ENCODE measurements at places on chromosomes 12 and 14.

DNA sequence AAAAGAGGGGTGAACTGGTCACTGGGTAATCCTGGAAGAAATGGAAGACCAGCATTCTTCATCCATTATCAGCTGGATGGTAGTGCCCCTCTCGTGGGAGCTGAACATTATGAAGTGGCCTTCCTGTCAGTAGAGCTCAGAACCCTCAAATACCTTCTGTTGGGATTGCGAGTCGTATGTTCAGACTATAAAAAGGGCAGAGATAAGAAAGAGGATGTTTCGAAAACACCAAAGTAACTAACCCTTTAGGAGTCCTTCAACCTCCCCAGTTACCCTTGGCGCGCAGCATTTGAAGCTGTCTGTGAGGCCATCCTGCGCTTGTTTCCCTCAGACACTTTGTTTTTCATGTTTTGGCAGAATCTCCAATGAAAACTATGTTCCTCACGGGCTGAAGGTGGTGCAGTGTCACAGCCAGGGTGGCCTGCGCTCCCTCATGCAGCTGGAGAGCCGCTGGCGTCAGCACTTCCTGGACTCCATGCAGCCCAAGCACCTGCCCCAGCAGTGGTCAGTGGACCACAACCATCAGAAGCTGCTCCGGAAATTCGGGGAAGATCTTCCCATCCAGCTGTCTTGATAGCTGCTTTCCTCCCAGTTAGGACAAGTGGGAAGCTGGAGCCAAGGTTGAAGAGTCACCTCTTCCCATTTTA is 19.3 kb upstream of the GALNT16 start:
- DNase-seq, result no peak

DNA sequence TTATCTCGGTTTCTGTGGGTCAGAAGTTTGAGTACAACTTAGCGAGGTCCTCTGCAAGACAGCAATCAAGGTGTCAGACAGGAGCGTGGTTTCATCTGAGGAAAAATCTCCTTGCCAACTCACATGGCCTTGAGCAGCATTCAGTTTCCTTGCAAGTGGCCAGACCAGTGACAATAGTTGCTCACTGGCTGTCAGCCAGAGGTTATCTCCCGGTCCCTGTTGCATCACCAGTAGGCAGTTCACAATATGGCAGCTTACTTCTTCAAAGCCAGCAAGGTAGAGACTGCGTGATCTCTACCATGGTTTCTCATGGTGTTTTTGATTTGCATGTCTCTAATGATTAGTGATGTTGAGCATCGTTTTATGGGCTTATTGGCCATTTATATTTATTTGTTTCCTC is 143.8 kb upstream of the DAAM1 start:
- no peak for DNase-seq

- DNase-seq, result no peak
Observed at GRCh38 chr12:1300460-1300859, 293.9 kb downstream of the FBXL14 start.

- DNase-seq, result no peak
Observed at GRCh38 chr12:3262470-3262869, 185.3 kb downstream of the TSPAN9 start.

- no peak for DNase-seq
Observed at GRCh38 chr14:65500075-65500474, 87.5 kb downstream of the FUT8 start.

DNA sequence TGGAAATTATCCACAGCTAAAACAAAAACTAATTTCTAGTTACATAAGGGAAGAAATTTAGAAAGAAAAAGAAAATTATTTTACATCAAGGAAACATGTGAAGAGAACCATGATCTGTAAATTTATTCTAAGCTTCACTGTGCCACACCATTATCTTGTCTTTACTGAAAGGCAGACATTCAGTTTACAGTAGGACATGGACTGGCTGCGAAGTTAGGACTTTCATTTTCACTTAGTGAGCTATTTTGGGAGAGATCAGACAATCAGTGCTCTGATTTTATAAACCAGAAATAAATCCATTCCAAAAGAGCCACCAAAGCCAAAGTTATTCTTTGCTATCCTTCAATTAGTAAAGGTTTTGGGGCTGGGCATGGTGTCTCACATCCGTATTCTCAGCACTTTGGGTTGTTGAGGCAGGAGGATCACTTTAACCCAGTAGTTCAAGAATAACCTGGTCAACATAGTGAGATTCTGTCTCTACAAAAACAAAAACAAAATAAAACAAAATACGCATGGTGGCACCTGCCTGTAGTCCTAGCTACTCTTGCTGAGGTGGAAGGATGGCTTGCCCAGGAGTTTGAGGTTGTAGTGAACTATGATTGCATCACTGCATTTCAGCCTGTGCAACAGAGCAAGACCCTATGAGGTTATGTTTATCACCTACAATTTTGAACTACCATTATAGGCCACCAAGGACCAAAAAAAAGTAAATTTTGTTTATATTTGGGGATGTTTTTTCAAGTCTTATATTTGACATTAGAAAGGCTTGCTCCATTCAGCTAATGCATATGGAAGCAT is 1084.8 kb upstream of the ATXN7L3B start:
- no peak for DNase-seq

GRCh38 chr12:25131270-25131669 is 63.7 kb downstream of the DNAI7 start:
- DNase-seq, result no peak

GRCh38 chr12:130428116-130428515 is 90.4 kb downstream of the PIWIL1 start:
- DNase-seq, result no peak

GRCh38 chr12:96906498-96906848 is 584 bp upstream of the NEDD1 start:
- DNase-seq, result no peak

DNA sequence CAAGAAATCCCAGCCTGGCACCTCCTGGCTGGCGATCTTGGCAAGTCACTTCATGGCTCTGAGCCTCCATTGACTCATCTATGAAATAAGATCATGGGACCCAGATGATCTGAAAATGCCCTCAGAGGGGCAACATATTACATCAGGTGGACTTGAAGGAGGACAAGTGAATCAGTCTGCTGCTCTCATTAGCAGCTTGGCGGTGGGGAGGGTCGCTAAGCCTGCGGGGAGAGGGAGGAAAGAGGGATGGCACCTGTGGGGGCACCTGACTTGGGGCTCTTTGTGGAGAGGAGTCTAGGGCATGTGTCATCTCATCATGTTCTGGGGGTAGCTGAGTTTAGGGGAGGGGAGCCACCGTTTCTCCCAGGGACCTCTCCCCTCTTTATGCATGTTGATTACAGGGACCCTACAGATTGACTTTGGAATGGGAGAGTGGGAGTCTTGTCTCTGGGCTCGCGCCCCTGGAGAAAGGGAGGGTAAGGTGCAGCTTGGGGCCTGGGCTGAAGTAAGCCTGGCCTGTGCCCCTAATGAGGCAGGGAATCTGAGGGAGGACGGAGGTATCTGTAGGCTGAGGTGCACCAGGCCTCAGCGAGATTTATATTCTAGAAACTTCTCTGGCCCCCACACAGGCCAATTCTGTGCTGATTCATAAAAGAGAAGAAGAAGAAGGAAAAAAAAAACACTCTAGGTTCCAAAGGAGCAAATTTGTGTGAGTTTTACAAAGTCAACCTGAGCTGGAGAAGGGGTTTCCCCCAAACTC is 29.3 kb upstream of the BATF start:
- no peak for DNase-seq

DNA sequence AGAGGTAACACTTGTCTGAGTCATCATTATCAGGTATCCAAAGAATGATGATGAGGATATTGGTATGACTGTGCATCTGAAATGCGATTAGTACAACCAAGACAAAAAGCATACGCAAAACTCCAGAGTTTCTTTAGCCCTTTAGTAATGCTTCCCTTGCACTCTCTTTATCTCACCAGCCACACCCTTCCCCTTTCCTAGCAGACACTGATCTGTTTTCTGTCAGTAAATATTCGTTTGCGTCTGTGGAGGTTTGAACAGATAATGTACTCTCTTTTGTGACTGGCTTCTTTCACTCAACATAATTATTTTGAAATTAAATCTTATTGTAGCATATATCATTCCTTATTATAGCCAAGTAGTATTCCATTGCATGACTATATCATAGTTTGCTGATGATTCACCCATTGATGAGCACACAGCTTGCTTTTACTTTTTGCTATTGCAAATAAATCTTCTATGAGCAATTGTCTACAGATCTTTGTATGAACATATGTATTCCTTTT is 775.7 kb downstream of the SLC6A15 start:
- no peak for DNase-seq

- no peak for DNase-seq
Observed at GRCh38 chr12:114850661-114851275, 166.8 kb upstream of the TBX3 start.

- no peak for DNase-seq
Observed at GRCh38 chr14:61471297-61472005, 150.1 kb downstream of the PRKCH start.

DNA sequence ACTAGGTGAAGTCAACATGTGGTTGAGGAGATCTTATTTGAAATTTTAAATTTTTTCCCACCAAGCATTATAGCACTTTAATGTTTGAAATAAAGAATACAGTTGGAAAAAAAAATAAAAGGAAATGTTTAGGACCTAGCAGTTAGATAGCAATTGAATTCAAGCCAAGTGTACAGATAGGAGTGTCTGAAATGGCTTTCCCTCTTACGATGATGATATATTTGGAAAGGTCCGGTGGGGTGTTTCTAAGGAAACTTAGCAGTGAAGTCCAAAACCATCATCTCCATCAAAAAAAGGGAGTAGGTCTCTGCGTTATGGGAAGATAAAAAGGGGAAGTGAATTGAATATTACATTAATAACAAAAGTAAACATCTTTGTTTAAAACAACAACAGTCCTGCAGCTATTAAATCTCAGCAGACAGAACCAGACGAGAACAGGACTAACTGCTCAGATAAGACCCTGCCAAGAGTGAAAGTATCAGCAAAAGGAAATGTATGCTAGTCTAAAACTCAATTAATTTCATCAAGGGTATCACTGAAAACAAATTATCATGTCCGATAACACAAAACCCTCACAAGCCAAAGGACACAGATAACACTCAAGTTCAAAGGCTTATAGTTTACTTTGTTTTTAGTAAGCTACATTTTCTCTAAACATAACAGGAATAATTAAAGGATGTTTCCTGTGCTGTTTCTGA is 242.0 kb downstream of the BMP4 start:
- no peak for DNase-seq

DNA sequence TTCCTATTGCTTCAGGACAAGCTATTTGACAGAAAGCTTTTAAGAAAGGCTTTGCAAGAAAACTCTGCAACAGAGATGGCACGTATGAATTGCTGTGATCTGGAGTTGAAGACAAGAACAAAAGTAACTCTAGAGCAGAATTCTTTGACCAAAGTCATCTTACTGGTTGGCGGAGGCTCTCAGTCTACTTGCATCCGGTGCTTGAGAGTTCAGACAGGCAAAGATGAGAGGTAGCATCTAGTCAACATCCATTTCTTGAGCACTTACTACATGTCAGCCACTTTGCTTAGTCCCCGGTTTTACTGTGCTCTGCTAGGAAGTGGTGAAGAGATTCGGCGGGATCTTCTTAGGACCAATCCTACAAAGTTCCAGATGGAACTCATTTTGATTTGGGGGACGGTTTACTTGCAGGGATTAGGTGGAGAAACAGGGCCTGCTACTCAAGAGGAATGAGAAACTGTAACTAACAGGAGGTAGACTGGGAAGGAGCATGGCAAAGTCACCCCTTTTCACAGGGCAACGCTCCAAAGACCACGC is 404 bp upstream of the CCDC91 start:
- DNase-seq, result no peak

DNA sequence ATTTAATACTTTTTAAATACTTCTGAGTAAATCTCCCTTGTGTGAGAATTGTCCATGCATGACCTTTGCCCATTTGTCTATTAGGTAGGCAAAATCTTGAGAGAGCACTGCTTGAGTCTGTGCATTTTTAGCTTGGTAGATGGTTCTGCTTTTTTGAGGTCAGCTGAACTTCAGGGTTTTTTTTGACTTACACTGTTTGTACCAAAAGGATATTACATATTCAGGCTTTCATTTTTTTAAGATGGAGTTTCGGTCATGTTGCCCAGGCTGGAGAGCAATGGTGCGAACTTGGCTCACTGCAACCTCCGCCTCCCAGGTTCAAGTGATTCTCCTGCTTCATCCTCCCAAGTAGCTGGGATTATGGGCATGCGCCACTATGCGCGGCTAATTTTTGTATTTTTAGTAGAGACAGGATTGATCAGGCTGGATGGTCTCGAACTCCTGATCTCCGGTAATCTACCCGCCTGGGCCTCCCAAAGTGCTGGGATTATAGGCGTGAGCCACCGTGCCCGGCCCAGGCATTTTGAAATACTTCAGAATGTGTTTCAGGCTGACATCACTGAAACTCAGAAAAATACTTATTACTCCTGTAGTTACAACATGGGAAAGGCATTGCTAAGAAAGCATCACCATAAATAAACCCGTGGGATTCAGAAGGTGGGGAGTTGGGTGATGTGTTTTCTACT is 11.1 kb downstream of the RASSF3 start:
- no peak for DNase-seq

DNA sequence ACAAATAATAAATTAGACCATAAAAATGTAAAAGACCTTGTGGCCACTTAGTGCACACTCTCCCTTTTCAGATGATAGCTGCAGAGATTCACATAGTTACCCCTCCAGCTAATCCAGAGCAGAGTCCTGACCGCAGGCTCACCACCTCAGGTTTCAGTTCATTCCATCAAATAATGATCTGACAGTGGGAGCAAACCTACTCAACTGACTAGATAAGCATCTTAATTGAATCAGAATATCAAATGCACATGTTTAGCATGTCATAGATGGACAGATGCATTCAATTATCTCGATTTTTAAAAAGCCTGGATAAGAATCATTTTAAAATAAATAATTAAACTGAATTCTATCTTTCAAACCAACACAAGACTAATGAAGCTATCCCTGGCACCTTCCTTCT is 242.3 kb upstream of the PDZRN4 start:
- no peak for DNase-seq

GRCh38 chr12:46958053-46958452 is 121.4 kb upstream of the PCED1B start:
- no peak for DNase-seq

GRCh38 chr12:49863946-49864797 is 21.3 kb upstream of the BCDIN3D start:
- no peak for DNase-seq

GRCh38 chr12:58907391-58907790 is 12.9 kb downstream of the LRIG3 start:
- no peak for DNase-seq

- DNase-seq, result no peak
Observed at GRCh38 chr14:75769047-75769685, 108.1 kb downstream of the TTLL5 start.
